CMK (cell line): ENCODE measurements at places on chromosomes 1 and 21.

DNA sequence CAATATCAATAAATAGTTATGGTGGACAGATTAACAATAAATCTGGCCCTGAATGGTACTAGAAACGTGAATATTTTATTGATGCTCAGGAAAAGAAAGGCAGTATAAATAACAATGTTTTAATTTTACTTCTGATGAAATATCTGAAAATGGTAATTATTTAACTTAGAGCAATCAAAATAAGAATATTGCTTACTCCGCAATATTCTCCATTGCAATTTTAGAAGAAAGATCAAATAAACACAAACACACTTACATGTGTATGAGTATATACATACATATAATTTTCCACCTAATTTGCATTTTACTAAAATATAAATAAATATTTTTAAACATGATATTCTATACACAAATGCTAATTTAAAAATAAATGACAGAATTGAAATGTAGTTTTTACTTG lies 1130.5 kb downstream of the NCAM2 start:
- DNase-seq: no peak

DNA sequence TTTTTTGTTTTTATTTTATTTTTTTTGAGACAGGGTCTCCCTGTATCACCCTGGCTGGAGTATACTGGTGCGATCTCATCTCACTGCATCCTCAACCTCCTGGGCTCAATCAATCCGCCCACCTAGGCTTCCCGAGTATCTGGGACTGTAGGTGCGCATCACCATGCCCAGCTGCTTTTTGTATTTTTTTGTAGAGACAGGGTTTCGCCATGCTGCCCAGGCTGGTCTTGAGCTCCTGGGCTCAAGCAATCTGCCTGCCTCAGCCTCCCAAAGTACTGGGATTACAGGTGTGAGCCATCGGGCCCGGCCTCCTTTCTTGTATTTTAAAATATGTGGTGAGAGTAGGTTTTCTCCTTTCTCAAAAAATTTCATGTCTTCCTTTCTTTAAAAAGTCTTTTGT lies 122.6 kb downstream of the XPR1 start:
- DNase-seq: no peak

- no peak for DNase-seq
Observed at GRCh38 chr1:151478923-151479322, 19.6 kb upstream of the POGZ start.

DNA sequence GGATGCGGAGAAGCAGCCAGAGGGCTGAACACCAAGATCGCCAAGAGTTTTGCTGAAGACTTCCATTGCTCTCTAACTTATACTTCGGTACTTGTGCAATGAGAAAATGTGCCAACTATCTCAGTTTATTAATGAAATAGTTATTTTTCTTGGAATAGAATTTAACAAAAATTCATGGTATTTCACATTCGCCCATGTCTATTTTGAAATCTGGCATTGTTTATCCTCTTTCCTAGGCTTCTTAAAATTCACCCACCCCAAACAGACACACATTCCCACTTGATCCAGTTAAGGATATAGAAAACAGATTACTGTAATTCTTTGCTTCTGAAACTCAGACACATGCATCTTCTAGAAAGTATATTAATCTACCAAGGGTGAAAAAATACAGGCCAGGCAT lies 56.3 kb upstream of the ADAMTS5 start:
- no peak for DNase-seq

GRCh38 chr21:29115899-29116298 lies 14.5 kb upstream of the MAP3K7CL start:
- no peak for DNase-seq

DNA sequence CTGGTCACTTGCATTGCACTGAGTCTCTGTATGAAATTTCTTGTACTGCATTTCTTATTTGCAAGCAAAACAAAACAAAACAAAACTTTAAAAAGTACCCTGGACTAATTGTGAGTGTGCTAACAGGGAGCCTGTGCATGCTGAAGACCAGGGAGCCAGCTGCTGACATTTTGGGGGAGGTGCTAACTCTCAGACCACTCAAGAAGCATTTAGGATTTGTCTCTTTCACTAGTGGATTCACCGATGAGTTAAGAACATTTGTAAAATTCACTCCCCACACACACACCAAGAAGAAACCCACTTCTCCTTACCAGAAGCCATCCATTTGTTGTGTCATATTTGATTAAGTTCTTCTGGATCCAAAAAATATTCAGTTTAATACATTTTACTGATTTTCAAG lies 95.7 kb upstream of the C1orf105 start:
- DNase-seq: no peak

GRCh38 chr1:202547215-202547614 lies 163.0 kb downstream of the SYT2 start:
- no peak for DNase-seq
